HCT116 (cell line): ENCODE measurements at places on chromosomes 2 and 18.

GRCh38 chr18:73544032-73544431 lies 603.6 kb downstream of the FBXO15 start:
- H3K27me3 ChIP-seq, result no peaks in the 10 kb centered on the region
- no peak overlapping the region for H3K27ac ChIP-seq
- no peak for DNase-seq
- no peaks in the 10 kb centered on the region for H3K36me3 ChIP-seq
- no peak overlapping the region for H3K4me3 ChIP-seq

GRCh38 chr2:113083296-113083695 lies 15.5 kb downstream of the IL1F10 start:
- H3K4me3 ChIP-seq, result no peak overlapping the region
- no peaks in the 10 kb centered on the region for H3K27me3 ChIP-seq
- H3K36me3 ChIP-seq, result no peaks in the 10 kb centered on the region
- no peak for DNase-seq

GRCh38 chr2:35199298-35199697 lies 1156.3 kb upstream of the CRIM1 start:
- H3K27me3 ChIP-seq, result no peaks in the 10 kb centered on the region
- no peak overlapping the region for H3K4me3 ChIP-seq
- H3K4me1 ChIP-seq, result no peaks in the 10 kb centered on the region
- no peaks in the 10 kb centered on the region for H3K36me3 ChIP-seq
- no peak overlapping the region for H3K27ac ChIP-seq

DNA sequence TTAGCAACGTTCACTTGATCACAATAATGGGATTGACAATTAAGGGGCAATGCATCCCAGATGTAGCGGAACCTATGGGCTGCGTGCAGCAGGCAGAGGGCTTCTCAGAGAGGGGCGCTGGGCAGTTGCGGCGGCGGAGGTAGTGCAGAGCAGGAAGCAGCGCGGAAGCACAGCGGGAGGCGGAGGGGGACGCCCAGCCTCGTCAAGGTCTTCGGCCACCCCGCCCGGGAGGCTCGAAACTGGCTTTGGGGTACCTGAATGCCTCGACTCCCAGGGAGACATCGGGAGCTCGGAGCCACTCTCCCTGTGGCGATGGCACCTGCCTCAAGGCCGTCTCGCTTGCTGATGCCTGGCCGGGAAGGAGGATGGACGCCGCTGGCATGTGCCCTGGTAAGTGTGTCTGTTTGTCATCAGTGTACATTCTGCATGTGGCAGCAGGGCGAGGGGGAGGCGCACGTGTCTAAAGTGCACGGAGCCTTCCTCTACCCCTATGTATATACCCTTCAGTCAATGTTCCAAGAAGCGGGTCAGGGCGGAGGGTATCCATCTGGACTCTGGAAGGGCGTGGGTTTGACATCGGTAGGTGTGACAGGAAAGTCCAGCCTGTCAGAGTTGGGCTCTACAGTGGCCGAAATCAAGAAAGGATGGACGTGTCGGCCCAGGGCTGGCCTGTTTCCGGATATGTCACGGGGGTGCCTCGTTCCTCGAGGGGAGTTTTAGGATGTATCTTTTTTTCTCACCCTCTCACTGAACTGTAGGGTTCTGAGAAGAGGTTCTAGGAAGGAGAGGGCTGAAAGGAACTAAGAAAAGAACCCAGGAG lies 7.5 kb upstream of the SP9 start:
- H3K36me3 ChIP-seq, result no peaks in the 10 kb centered on the region
- H3K4me3 ChIP-seq, result no peak overlapping the region
- no peaks in the 10 kb centered on the region for H3K27me3 ChIP-seq
- H3K27ac ChIP-seq, result no peak overlapping the region
- H3K4me1 ChIP-seq, result no peaks in the 10 kb centered on the region

DNA sequence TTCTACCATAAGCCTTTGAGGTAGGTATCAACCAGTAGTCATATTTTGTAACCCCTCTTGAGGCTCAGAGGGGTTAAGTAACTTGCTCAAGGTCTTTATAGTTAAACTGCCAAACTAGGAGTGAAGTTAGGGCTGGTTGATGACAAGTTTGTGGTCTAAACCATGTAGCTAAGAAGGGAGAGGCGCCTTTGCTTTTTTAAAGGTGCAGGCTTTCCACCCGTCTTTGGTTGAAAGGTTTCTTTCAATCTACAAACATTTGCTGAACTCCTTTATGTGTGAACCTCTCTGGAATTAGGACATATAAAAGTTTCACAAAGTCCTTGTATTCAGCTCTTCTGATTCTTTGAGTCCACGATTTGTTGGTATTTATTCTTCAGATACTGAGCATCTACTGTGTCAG lies 2.4 kb upstream of the MTA3 start:
- peaks cover 9% of the 10 kb centered on the region; the same call in 1 of the 2 replicates for H3K4me1 ChIP-seq
- no peak overlapping the region for H3K4me3 ChIP-seq
- H3K27me3 ChIP-seq, result no peaks in the 10 kb centered on the region
- no peaks in the 10 kb centered on the region for H3K36me3 ChIP-seq

- H3K4me1 ChIP-seq, result no peaks in the 10 kb centered on the region
- H3K4me3 ChIP-seq, result no peak overlapping the region
These were observed 73.2 kb downstream of the SUMO1 start for GRCh38 chr2:202165208-202165607.

GRCh38 chr2:37819186-37819585 lies 105.9 kb upstream of the RMDN2 start:
- no peaks in the 10 kb centered on the region for H3K27me3 ChIP-seq
- H3K36me3 ChIP-seq, result no peaks in the 10 kb centered on the region
- DNase-seq, result no peak
- no peak overlapping the region for H3K27ac ChIP-seq
- no peaks in the 10 kb centered on the region for H3K4me1 ChIP-seq
- H3K4me3 ChIP-seq, result no peak overlapping the region

DNA sequence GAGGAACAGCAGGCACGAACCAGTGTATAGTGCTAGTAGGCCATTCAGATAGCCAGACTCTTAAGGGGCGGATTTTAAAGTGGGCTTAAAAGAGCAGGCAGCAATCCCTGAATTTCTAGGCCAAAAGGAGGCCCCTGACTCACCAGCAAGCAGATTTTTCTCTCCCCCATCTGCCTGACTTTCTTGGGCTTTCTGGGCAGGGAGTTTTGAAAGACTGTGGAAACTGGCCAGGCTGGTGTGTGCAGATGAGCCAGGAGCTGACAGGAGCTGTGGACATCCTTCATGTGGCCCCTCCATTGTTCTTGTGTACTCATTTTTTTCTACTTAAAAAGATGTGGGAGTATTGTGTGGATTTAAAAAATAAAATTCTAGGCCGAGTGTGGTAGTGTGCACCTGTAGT lies 59.0 kb downstream of the GLI2 start:
- H3K27me3 ChIP-seq, result no peaks in the 10 kb centered on the region
- no peak overlapping the region for H3K4me3 ChIP-seq
- no peak for DNase-seq
- peaks cover 45% of the 10 kb centered on the region for H3K4me1 ChIP-seq
- no peak overlapping the region for H3K27ac ChIP-seq
- H3K36me3 ChIP-seq, result no peaks in the 10 kb centered on the region

- H3K27ac ChIP-seq, result no peak overlapping the region
- H3K27me3 ChIP-seq, result no peaks in the 10 kb centered on the region
- no peak overlapping the region for H3K4me3 ChIP-seq
- no peaks in the 10 kb centered on the region; the same call in 1 of the 2 replicates for H3K4me1 ChIP-seq
These were observed 100.9 kb downstream of the ATAD2B start for GRCh38 chr2:23826040-23826439.

DNA sequence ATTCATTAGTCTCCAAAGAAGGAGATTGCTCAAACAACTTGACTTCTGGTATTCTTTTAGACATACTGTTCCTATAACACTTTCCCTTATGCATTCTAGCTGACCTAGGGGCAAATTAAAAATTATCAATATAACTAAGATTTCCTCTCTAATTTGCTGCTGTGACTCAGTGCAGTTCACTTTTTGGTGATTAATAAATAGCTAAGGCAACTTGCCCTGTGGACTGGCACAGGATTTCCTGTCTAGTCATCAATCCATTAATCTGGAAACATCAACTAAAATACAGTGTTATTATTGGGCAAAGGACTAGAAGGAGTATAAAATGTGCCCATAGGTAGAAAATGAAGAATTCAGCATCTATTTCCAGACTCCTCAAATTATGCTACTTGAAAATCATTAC lies 83.5 kb upstream of the SERPINE2 start:
- no peak overlapping the region for H3K27ac ChIP-seq
- H3K4me1 ChIP-seq, result no peaks in the 10 kb centered on the region
- no peak overlapping the region for H3K4me3 ChIP-seq
- H3K27me3 ChIP-seq, result no peaks in the 10 kb centered on the region
- no peaks in the 10 kb centered on the region for H3K36me3 ChIP-seq
- DNase-seq, result no peak

GRCh38 chr2:140199312-140199711 lies 1419.1 kb upstream of the NXPH2 start:
- H3K36me3 ChIP-seq, result no peaks in the 10 kb centered on the region
- H3K4me3 ChIP-seq, result no peak overlapping the region
- DNase-seq, result no peak
- H3K27me3 ChIP-seq, result no peaks in the 10 kb centered on the region
- no peaks in the 10 kb centered on the region for H3K4me1 ChIP-seq

- no peak overlapping the region for H3K27ac ChIP-seq
- H3K36me3 ChIP-seq, result peaks cover 13% of the 10 kb centered on the region; the same call in 1 of the 2 replicates
These were observed 64.0 kb downstream of the RTN4 start for GRCh38 chr2:54986264-54986663.

DNA sequence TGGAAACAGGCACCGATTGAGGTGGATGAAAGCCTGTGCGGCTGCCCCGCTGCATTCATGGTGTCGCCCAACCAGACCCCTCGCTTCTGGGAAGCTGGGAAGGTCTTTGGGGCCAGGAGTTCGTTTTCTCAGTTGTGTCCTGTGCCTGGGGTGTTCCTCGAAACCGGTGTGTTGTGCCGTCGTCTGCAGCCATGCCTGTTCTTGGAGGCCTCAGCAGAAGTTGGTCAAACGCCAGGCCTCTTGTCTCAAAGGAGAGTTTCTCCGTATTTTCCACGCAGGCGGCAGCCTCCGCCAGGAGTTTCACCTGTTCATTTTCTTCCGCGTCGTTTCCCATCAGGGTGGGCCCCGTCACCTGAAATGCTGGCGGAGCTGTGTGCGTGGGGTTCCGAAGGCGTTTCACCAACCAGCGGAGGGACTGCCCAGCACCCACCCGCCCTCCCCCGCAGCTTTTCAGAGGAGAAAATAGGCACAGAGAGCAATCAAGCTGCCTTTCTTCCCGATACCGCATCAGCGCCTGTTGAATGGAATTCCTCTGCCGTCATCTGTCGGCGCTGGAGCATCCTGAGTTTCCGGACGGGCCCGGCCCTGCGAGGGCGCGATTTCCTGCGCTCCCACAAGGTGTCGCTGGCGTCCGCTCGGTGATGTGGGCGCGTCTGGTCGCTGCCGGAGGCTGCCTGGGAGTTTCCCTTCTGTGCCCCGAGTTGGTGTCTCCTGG lies 17.0 kb upstream of the NFATC1 start:
- no peak for DNase-seq
- no peaks in the 10 kb centered on the region for H3K27me3 ChIP-seq
- no peaks in the 10 kb centered on the region; the same call in 1 of the 2 replicates for H3K36me3 ChIP-seq
- peaks cover 5% of the 10 kb centered on the region; the same call in 1 of the 2 replicates for H3K4me1 ChIP-seq

GRCh38 chr2:102266204-102266603 lies 45.2 kb upstream of the IL1RL1 start:
- no peaks in the 10 kb centered on the region for H3K36me3 ChIP-seq
- no peak for DNase-seq
- H3K4me1 ChIP-seq, result no peaks in the 10 kb centered on the region
- H3K27me3 ChIP-seq, result peaks cover 7% of the 10 kb centered on the region; the same call in 1 of the 2 replicates

GRCh38 chr2:162318328-162319180 lies at the start of gene IFIH1:
IFIH1 (minus strand) TSS chr2:162318684; CDS start chr2:162318307, 377 bp downstream.
- DNase-seq, result peak; percentile 66
- peak within 1 kb of the TSS; percentile 65 for H3K4me3 ChIP-seq
- peak within 1 kb of the TSS; percentile 66 for H3K27ac ChIP-seq
- no peaks in the 10 kb centered on the region for H3K36me3 ChIP-seq

- H3K4me3 ChIP-seq, result no peak overlapping the region
- no peaks in the 10 kb centered on the region for H3K27me3 ChIP-seq
- H3K27ac ChIP-seq, result no peak overlapping the region
These were observed 1652.3 kb upstream of the SLC39A10 start for GRCh38 chr2:194004590-194005206.

DNA sequence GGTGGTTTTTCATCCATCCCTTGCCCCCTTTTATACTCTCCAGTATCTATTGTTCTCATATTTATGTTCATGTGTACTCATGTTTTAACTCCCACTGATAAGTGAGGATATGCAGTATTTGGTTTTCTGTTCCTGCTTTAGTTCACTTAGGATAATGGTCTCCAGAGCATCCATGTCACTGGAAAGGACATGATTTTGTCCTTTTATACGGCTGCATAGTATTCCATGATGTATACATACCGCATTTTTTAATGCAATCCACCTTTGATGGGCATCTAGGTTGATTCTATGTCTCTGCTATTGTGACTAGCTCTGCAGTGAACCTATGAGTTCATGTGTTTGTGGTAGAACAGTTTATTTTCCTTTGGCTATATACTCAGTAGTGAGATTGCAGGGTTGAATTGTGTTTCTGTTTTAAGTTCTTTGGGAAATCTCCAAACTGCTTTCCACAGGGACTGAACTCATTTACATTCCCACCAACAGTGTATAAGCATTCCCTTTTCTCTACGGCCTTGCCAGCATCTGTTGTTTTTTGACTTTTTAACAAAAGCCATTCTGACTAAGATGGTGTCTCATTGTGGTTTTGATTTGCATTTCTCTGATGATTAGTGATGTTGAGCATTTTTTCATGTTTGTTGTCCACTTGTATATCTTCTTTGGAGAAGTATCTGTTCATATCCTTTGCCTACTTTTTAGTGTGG lies 420.2 kb downstream of the THSD7B start:
- H3K27ac ChIP-seq, result no peak overlapping the region
- no peak overlapping the region for H3K4me3 ChIP-seq
- DNase-seq, result no peak
- no peaks in the 10 kb centered on the region for H3K4me1 ChIP-seq
- no peaks in the 10 kb centered on the region for H3K27me3 ChIP-seq
- no peaks in the 10 kb centered on the region for H3K36me3 ChIP-seq

DNA sequence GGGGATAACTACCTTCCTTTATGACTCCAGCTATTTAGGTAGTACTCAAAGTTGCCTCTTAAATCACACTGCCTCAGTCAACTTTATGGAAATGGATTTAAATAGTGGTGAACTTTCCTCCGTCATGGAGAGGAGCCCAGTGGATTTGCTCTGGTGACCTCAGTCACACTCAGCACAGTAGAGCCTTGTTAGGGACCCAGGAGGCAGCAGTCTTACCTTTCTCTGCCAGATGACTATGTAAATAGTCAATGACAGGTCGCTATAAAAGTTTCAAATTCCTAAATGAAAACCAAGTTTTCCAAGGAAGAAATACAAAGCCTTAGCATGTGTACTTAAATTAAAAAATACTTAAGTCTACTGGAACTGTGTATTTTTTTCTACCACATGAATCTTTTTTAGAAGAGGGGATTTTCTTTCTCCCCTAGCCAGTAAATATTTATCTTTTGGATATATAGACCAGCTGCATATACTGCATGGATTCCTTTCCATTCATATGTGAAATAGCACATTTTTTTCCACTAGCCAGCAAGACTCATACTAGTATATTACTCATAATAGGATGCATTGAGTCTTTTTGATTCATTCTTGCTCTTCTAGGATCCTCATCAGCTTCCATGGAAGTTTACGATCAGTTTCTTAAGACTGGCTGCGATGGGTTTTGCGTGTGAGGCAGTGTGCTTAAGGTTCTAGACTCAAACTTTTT lies 147.1 kb downstream of the FMNL2 start:
- H3K4me3 ChIP-seq, result no peak overlapping the region
- H3K36me3 ChIP-seq, result no peaks in the 10 kb centered on the region
- no peak for DNase-seq
- no peaks in the 10 kb centered on the region for H3K27me3 ChIP-seq
- H3K27ac ChIP-seq, result no peak overlapping the region

GRCh38 chr2:36664696-36665076 lies 31.8 kb upstream of the VIT start:
- DNase-seq, result no peak
- H3K27ac ChIP-seq, result no peak overlapping the region
- H3K27me3 ChIP-seq, result no peaks in the 10 kb centered on the region
- H3K36me3 ChIP-seq, result no peaks in the 10 kb centered on the region
- no peaks in the 10 kb centered on the region for H3K4me1 ChIP-seq
